ENCODE measurements at places on chromosomes 5 and 9.

GRCh38 chr9:136852664-136853595 is 784 bp downstream of the MAMDC4 start:
- no peak for DNase-seq

DNA sequence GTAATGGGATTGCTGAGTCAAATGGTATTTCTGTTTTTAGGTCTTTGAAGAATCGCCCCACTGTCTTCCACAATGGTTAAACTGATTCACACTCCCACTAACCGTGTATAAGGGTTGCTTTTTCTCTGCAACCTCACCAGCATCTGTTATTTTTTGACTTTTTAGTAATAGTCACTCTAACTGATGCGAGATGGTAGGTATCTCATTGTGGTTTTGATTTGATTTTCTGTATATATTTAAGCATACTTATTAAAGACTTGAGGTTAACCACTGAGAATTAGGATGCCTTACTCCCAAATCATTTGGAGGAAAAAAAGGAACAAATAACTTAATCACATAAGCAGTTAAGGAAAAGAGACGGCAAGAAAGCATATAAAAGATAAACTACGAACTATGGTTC is 181.6 kb upstream of the FST start:
- no peak for DNase-seq

DNA sequence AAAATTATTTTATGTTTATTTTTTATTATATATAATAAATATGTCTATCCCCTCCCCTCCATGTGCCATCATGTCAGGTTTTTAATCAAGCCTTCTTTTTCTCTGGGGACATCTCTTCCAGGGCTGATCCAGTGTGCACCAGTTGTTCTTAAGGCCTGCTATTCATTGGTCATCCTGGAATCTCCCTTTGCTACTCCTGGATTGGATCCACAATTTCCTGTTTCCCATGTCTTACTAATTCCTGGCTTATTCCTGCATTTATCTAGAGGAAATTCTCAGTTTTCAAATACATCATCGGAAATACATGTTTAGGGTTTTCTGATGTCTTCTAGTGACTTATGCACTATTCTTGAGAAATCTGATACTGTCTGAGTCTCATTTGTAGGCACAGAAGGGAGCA is 56.8 kb downstream of the ANGPTL2 start:
- DNase-seq: no peak

- DNase-seq: no peak
Measured at GRCh38 chr5:60700416-60700757, 421 bp upstream of the DEPDC1B start.

DNA sequence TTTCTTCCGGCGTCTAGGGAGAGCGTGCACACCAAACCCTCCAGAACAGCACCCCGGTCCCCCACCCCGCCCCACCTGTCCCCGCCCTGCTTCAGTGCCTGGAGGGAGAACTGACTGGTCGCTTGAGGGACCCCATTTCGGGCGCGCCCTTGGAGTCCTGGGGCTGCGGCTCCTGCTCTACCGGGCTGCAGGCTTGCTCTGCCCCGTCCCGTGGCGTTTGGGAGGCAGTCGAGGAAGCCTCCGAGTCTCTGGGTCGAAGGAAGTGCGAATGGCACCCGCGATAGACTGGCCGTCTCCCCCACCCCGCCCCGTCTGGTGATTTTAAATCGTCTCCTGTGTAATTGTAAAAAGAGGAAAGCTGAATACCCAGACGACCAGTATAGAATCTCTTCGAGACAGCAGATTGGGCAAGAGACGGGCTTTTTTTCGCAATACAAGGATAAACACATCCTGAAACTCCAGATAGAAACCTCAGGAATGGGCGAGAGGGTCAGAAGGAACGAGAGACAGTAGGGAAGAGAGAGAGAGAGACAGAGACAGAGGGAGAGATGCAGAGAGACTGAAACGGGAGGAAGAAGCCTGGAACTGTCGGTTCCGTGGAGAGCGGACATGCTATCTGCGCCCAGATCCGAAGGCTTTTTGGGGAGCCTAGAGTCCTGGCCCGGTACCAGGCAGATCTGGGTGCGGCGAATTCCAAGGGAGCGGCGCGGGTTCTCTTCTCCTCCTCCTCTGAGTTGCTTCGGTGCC is 9.9 kb downstream of the PRDM6 start:
- no peak for DNase-seq

GRCh38 chr5:125139590-125139989 is 393.2 kb upstream of the ZNF608 start:
- no peak for DNase-seq

- DNase-seq: no peak
Measured at GRCh38 chr9:115680231-115680630, 473.4 kb upstream of the PAPPA start.

DNA sequence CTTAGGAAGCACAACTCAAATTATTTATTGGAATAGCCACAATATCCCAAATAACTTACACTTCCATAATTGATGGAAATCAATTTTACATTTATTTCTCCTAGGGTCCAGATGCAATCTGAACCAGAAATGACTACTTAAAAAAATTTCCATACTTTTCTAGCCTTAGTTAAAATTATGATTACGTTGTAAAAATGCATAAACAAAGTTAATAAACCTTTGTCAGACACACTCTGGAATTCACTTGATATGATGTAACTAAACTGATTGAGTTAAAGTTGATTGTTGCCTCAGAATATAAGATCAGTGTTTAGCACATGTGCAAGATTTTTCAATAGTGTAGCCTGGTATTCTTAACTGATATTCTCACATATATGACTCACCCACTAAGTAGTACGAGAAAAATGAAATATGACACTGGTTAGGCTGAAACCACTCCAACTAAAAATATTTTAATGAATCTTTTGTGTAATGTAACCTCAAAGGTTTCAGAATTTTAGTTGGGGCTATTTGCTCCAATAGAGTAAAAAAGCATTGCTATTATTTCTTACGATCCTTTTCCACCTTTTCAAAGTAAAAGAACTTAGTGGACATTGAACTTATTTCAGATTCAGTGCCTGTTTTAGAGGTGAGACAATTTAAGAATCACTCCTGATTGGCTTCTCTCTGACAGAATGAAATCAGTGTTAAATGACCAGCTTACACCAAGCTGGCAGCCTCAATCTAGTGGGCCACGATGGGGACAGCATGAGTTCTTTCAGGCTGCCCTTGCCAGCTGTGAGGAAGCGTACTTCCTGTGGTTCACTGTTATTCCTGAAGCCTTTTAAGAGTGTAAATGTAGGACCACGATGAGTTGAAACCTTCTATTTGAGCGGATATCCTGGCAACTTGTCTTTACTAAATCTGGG is 277.2 kb upstream of the CDH9 start:
- DNase-seq: no peak

DNA sequence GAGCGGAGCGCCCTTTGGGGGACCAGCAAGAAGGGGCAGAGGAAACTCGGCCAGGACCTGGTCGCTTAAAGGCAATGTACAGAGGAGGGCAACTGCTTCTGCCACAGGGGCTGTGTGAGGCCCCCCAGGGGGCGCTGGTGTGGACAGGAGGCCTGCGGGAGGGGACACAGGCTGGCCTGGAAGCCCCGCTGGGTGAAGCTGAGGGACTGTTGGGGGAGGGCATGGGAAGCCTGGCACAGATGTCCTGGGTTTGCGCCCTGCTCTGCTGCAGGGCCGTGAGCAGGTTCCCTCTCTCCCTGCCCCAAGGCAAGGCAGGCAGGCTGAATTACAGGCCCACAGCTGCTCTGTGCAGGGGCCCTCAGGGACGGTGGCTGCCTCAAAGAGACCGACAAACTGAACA is 5.4 kb downstream of the MED22 start:
- DNase-seq: no peak

- DNase-seq: no peak
Measured at GRCh38 chr5:142740474-142741242, 29.5 kb upstream of the ARHGAP26 start.

- DNase-seq: no peak
Measured at GRCh38 chr5:180471866-180472265, 22.3 kb upstream of the CNOT6 start.

DNA sequence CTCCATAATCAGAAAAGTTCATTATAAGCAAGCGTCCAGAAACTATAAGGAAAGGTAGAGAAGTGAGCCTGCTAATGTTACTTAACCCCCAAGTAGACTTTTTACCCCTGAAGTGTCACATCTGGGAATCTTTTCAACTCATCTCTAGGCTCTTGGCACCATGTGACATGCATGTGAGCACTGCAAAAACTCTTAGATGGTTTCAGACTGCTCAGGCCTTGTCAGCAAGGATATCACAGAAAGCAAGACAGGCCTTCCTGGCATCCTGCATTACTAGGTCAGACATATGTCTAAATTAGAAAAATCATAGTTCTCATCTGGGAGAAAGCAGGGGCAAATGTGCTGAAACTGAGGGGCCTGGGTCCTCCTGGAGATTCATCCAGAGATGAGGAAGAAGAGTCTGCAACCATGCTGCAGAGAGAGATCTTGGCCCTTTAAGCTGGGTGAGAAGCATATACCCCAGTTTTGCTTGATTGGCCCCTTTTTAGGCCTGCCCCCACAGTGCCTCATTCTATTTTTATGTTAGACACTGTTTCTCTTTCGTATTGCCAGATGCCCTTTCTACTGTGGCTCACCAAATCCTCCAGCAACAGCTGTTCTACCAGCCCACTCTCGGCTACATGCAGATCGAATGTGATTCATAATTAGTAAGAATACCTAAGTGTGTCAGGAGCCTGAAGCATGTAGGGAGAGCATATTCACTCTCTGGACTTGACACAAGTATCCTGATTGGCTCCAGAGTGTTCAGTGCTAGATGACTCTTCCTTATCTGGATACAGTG is 19.0 kb downstream of the TMEM8B start:
- no peak for DNase-seq

GRCh38 chr5:53671447-53671846 is 111.0 kb downstream of the NDUFS4 start:
- no peak for DNase-seq

GRCh38 chr5:89901983-89902382 is 507.6 kb downstream of the CETN3 start:
- no peak for DNase-seq

- no peak for DNase-seq
Measured at GRCh38 chr5:33091571-33092363, 349.0 kb upstream of the TARS1 start.

DNA sequence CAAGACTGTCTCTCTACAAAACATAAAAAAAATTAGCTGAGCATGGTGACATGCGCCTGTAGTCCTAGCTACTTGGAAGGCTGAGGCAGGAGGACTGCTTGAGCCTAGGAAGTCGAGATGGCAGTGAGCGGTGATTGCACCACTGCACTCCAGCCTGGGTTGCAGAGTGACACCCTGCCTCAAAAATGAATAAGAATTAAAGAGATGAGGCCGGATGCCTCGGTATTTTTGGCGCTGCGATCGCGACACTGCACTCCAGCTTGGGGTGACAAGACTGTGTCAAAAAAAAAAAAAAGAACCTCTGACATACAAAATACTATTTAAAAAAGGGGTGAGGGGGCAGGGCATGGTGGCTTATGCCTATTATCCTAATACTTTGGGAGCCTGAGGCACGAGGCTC is 7.3 kb downstream of the GPBP1 start:
- DNase-seq: no peak

- no peak for DNase-seq
Measured at GRCh38 chr9:104107799-104108198, 13.7 kb downstream of the SMC2 start.

GRCh38 chr5:154646745-154647113 is 108.4 kb upstream of the LARP1 start:
- DNase-seq: no peak

GRCh38 chr9:13900449-13900848 is 413.5 kb downstream of the NFIB start:
- DNase-seq: no peak

- DNase-seq: no peak
Measured at GRCh38 chr5:159094745-159095144, 5.0 kb downstream of the EBF1 start.

- DNase-seq: no peak
Measured at GRCh38 chr5:37494756-37495155, 115.6 kb downstream of the WDR70 start.

GRCh38 chr9:89277454-89277853 is 33.5 kb upstream of the CKS2 start:
- no peak for DNase-seq

GRCh38 chr5:149005077-149005892 is 57.6 kb downstream of the SH3TC2 start:
- DNase-seq: no peak

Data from left renal pelvis (tissue), 4 donors.